ENCODE measurements at places on chromosomes 16 and 17. TPM values are rescaled to one million over a fixed set of nuclear protein-coding genes. Genes with fewer than 3 reads are reported as not detected.
A peak's percentile ranks its signal among the peaks of the same experiment; 100 is the strongest.

DNA sequence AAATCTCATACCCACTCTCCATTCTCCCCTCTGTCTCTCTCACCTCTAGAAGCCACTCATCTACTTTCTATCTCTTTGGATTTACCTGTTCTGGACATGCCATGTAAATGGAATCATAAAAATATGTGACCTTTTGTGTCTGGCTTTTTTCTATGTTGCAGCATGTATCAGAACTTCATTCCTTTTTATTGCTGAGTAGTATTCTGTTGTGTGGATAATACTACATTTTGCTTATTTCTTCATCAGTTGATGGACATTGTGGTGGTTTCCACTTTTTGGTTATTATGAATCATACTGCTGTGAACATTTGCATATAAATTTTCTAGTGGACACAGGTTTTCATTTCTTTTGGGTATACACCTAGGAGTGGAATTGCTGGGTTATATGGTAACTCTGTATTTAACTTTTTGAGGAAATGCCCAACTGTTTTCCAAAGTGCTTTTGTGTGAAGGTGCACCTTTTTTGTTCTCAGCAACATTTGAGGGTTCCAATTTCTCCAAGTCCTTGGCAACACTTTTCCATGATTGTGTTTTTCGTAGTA lies 18.2 kb downstream of the MRTFB start:
- no peak for DNase-seq

GRCh38 chr17:20191056-20191455 lies 181.9 kb downstream of the SPECC1 start:
- DNase-seq, result no peak

- no peak for DNase-seq
Measured at GRCh38 chr16:4327386-4328045, 11.6 kb downstream of the GLIS2 start.

The RTN4RL1 gene
- 0.40 TPM for total RNA-seq

- no peak for DNase-seq
Measured at GRCh38 chr16:5071341-5071680, 332 bp upstream of the ALG1 start.

The CCL4 gene
- total RNA-seq, result not detected

GRCh38 chr17:39165841-39166349 lies at the start of gene ARL5C:
Gene ARL5C, minus strand, starts transcription at chr17:39166161. Its CDS starts 401 bp downstream, at chr17:39165760.
- no peak for DNase-seq

The SCARF1 gene
- 68.0 TPM for total RNA-seq

GRCh38 chr16:69534720-69535119 lies 31.0 kb upstream of the NFAT5 start:
- DNase-seq, result no peak

The TSNAXIP1 gene
- total RNA-seq, result 0.22 TPM

DNA sequence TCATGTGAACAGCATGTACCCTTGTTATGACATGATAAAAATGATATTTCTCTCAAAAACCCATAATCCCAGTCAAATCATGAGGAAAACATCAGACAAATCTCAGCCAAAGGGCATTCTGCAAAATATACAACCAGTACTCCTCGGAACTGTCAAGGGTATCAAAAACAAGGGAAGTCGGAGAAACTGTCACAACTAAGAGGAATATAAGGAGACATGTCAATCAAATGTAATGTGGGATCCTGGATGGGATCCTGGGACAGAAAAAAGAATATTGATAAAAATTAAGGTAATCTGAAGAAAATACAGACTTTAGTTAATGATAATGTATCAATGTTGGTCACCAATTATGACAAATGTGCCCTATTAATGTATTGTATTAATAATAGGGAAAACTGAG lies 15.6 kb upstream of the CDYL2 start:
- no peak for DNase-seq

GRCh38 chr17:68391561-68392268 lies 65.6 kb downstream of the WIPI1 start:
- DNase-seq, result no peak

DNA sequence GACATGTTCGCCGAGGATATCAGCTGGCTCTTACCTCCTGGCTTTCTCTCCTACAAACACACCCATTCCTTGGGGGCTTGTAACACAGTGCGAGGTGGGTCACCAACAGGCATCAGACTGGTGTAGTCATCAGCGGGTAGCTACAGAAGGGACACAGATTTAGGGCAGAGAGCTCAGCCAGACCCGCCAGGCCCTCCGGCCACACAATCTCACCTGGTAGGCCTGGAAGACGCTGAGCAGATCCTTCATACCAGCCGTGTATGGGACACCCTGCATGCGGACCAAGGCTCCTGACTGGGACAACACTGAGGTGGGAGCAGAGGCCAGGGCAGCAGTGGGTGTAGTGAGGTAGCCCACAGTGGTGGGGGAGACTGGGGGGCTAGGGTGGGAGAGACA lies 5.8 kb downstream of the ESRP2 start:
- no peak for DNase-seq

- no peak for DNase-seq
Measured at GRCh38 chr16:85004587-85005205, 6.6 kb downstream of the ZDHHC7 start.

DNA sequence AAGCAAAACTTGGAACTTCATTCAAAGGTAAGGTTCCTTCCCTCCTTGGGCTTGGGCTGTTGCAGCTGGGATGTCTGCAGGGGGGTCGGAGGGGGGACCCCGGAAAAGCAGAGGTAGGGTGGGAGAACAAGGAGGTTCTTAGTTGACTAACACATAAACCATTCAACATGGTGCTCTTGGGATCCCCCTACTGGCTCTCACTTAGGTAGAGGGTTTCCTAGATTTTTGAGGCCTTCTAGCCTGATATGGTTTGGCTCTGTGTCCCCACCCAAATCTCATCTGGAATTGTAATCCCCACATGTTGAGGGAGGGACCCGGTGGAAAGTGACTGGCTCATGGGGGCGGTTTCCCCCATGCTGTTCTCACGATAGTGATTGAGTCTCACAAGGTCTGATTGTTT lies 93.9 kb downstream of the RGS9 start:
- DNase-seq, result no peak

The SHISA6 gene
- not detected for total RNA-seq

The TBC1D3E gene
- total RNA-seq, result not detected

- DNase-seq, result peak; percentile 59
Measured at GRCh38 chr16:70740914-70741782, 55.3 kb upstream of the MTSS2 start.

DNA sequence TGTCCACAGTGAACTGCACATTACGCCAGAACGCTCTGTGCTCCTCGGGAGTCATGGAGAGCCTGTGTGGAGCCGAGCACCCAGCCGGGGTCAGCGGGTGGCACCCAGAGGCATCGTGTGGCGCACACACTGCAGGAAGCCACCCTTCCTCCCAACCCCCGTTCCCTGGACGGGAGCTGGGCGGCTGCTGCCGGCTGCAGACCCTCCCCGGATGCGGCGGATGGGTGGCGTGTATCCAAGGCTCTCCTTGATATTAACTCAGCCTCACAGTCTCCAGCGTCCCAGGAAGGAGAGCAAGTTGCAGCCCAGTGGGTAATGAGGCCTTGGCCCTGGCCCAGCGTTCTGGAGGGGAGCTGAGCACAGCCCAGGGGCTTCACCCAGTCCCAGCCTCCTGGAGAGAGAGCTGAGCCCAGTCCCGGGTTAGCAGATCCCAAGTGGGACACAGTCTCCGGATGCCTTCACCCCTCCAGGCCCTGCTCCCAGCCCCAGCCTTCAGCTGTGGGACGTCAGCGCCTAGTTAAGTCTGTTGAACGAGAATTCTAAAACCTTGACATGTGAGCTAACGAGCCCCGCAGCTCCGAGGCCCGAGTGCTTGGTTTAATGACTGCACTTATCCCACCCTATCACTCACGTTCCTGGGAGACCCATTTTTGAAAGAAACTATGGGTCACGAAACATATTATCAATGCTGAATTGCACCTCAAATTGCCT lies 86.6 kb downstream of the TBC1D16 start:
- no peak for DNase-seq

- no peak for DNase-seq
Measured at GRCh38 chr17:18963126-18964017, 11.4 kb downstream of the SLC5A10 start.

GRCh38 chr16:57411362-57411976 lies 6.9 kb downstream of the CCL17 start:
- no peak for DNase-seq
